Mesenchymal stem cell (in vitro differentiated cells and primary cell): ENCODE measurements at places on chromosomes 1 and 21.

DNA sequence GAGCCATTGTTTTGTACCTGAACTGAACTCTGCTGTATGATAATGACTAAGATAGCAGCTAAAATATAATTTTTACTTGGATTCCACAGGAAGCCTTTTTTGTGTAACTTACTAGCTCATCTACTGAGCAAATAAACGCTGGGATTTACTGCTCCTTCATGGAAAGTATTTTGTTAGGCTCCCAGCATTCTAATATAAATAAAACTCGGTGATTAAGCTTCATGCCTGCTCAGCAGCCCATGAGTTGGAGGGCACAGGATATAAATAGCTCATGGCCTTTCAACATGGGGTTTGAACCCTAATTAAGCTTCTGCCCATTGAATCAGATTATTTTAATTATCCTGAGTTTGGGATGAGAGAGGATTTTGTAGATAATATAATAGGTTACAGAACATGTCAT lies 180.0 kb downstream of the PCP4 start:
- no peaks in the 10 kb centered on the region for H3K36me3 ChIP-seq
- no peak overlapping the region for H3K4me3 ChIP-seq
- H3K4me1 ChIP-seq: no peaks in the 10 kb centered on the region
- no peak for DNase-seq
- H3K27me3 ChIP-seq: no peaks in the 10 kb centered on the region

DNA sequence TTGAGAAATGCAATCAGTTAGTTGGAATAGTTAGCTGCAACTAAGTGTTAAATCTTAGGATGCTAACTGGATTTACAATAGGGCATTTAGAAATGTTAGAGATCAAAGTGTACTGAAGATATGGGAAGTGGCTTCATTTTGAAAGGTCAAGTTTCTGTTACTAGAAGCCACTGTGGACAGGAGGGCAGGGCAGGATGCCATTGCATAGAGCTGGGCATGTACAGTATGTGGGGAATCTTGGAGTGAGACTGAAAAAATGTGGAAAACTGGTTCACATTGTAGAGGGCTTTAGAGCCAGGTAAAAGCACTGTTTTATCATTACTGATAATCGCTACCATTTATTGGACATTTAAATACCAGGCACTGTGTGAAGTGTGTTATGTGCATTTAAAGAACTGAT lies 31.0 kb downstream of the ARID1A start:
- H3K4me1 ChIP-seq: peaks cover 22% of the 10 kb centered on the region
- no peak overlapping the region for H3K27ac ChIP-seq
- no peak for DNase-seq
- H3K27me3 ChIP-seq: no peaks in the 10 kb centered on the region

DNA sequence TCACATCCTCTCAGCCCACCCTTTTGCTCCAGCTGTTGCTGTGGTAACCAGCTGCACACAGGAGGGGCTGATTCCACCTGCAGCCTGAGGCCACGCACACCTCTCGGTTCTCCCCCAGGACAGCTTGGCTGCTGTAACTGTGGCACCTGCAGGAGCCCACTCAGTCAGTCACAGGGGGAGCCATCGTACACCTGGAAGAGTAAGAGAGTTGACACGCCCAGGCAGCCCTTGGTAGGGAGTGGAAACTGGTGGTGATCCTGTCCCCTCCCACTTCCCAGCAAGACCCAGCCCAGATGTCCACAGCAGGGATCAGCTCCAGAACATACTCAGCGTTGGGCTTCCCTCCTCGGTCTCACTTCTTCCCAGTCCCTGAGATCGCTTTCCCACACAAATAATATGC lies 32.2 kb upstream of the BACE2 start:
- no peaks in the 10 kb centered on the region for H3K27me3 ChIP-seq
- no peak overlapping the region for H3K4me3 ChIP-seq
- peaks cover 2% of the 10 kb centered on the region for H3K4me1 ChIP-seq
- no peak for DNase-seq

DNA sequence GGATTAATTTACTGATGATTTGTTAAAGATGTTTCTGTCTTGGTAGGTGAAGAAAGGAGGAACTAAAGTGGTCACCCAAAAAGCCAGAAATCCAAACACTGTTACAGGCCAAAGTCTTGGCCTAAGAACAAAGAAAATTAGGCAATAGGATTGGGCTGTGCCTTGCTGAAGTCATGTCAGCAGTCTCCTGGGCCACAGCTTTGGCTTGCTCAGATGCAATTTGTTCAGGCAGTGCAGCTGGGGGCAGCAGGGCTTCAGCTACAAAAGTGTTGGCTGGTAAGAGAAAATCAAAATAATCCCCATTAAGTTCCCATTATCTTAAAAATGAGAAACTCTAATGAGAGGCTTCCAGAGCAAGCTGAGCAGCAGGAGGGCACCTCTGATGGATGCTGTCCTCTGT lies 14.0 kb upstream of the RAP1A start:
- no peak overlapping the region for H3K27ac ChIP-seq
- H3K36me3 ChIP-seq: no peaks in the 10 kb centered on the region
- H3K4me3 ChIP-seq: no peak overlapping the region
- H3K4me1 ChIP-seq: peaks cover 4% of the 10 kb centered on the region

DNA sequence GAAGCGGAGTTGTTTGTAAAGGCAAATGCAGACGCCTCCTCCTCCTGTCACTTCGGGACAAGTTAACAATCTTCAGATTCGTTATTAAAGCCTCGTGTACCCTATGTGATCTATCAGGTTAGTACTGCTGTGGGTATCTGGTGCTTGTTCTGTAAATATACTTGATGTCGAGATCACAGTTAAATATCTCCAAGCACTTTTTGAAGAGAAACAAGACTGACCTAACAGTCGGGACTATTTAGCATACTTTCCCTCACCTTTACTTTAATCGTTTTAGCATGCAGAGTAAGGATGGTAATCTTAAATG lies 710 bp downstream of the KLHL20 start:
- peaks cover 1% of the 10 kb centered on the region for H3K4me1 ChIP-seq
- no peaks in the 10 kb centered on the region for H3K27me3 ChIP-seq
- no peak for DNase-seq
- peak overlapping the region; percentile 82 for H3K4me3 ChIP-seq
- peaks cover 3% of the 10 kb centered on the region for H3K36me3 ChIP-seq
- H3K27ac ChIP-seq: peak overlapping the region; percentile 84

DNA sequence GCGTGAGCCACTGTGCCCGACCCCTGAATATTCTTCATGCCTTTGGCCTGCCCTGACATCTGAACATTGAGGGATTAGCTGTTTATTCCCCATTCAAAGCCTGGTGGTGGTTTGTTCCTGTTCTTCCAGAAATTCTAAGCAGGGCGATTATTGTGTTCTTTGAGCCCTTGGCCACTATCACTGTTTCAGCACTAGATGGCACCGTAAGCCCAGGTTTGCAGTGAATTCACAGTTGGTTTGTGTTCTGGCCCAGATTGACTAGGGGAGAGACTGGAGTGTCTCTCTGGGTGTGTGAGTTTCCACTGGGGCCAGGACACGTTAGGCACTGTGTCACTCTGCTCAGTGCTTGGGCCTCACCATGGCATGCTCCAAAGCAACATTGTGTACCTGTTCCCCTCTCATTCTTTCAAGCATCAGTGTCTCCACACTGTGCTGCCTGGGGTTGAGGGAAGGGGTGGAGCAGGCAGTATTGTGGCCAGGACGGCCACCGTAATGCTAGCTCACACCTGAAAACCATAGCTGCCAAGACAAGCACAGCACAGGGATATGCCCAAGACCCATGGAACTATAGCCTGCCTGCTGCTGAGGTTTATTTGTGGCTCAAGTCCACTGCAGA lies 52.7 kb downstream of the PKN2 start:
- no peaks in the 10 kb centered on the region for H3K27me3 ChIP-seq
- H3K27ac ChIP-seq: no peak overlapping the region
- no peak overlapping the region for H3K4me3 ChIP-seq
- peaks cover 4% of the 10 kb centered on the region for H3K4me1 ChIP-seq
- H3K36me3 ChIP-seq: peaks cover 4% of the 10 kb centered on the region

DNA sequence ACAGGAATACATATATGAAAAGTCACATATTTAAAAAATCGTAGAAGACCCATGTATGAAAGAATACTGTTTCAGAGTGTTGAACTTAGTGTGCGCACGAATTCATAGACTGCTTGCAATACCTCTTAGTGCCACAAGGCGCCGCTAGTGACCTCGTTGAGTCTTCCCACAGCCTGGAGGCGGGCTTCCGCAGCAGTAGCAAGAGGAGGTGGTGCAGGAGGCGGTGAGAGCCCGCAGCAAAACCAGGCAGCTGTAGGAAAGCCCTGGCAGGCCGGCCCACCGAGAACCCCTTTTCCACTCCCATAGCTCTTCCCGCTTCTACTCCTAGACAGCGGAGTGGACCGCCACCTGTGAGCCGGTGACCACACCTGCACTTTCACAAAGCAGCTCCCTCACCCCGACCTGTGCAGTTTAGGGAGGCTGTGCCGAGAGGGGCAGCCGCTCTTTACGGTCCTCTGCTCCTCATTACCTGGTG lies 23.5 kb downstream of the MTARC1 start:
- H3K27me3 ChIP-seq: peaks cover 18% of the 10 kb centered on the region
- H3K4me3 ChIP-seq: no peak overlapping the region
- H3K27ac ChIP-seq: no peak overlapping the region
- no peaks in the 10 kb centered on the region for H3K36me3 ChIP-seq
- H3K4me1 ChIP-seq: peaks cover 17% of the 10 kb centered on the region

DNA sequence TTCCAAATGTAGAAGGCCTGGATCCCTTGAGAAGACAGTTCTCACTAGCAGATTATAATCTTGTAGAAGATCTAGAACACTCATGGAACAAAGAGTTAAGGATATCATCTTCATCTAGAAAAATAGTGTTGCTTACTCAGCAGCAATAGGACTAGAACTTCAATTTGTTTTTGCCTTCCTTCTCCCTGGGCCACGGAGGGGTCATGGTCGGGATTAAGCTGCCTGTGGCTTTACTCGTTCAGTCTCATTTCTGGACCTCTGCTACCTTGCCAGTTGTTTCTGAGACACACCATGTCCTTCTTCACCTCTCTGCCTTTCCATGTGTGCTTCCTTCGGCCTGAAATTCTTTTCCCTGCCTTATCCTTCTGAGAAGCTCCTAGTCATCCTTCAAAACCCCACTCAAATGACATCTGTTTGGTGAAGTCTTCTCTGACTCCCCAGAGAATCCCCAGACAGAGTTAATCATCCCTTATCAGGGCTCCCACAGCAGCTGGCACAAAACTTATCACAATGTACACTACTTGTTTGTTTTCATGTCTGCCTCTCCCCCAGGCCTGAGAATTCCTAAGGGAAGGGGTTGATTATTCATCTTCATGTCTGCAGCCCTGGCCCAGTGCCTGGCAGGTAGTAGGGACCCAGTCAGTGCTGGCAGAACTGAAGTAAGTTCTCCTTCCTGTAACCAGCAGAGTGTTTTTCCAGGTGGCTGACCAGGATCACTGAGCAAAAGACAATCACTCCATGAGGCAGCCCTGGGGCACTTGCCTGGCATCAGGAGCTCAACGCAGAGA lies 15.5 kb upstream of the SNX27 start:
- peaks cover 8% of the 10 kb centered on the region for H3K4me1 ChIP-seq
- no peak overlapping the region for H3K4me3 ChIP-seq
- no peaks in the 10 kb centered on the region for H3K27me3 ChIP-seq
- H3K27ac ChIP-seq: peak overlapping the region; percentile 9
- peak; percentile 35 for DNase-seq

GRCh38 chr21:31612894-31613785 lies 46.4 kb upstream of the SOD1 start:
- DNase-seq: peak; percentile 2
- H3K4me1 ChIP-seq: peaks cover 7% of the 10 kb centered on the region
- H3K4me3 ChIP-seq: no peak overlapping the region
- no peaks in the 10 kb centered on the region for H3K36me3 ChIP-seq

GRCh38 chr1:9700340-9700739 lies 48.8 kb downstream of the PIK3CD start:
- peak; percentile 75 for DNase-seq
- peaks cover 30% of the 10 kb centered on the region for H3K4me1 ChIP-seq
- H3K27ac ChIP-seq: peak overlapping the region; percentile 86

DNA sequence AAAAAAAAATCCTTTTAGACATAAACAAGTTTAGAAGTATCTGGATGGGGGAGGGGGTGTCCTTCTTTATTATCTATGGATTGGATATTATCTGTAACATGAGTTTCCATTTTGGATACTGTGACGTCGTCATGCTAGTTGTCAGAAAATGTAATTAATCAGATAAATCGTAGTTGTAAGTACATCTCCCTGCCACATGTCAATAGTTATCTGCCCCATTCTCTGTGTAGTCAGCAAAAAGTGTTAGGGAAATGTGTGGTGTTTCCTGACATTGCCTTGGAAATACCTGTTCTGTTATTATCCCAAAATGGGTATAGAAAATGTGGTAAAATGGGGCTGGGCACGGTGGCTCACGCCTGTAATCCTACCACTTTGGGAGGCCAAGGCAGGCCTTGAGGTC lies 24.6 kb upstream of the SDE2 start:
- no peaks in the 10 kb centered on the region for H3K36me3 ChIP-seq
- DNase-seq: no peak
- H3K27ac ChIP-seq: no peak overlapping the region
- no peaks in the 10 kb centered on the region for H3K4me1 ChIP-seq
- H3K4me3 ChIP-seq: no peak overlapping the region

DNA sequence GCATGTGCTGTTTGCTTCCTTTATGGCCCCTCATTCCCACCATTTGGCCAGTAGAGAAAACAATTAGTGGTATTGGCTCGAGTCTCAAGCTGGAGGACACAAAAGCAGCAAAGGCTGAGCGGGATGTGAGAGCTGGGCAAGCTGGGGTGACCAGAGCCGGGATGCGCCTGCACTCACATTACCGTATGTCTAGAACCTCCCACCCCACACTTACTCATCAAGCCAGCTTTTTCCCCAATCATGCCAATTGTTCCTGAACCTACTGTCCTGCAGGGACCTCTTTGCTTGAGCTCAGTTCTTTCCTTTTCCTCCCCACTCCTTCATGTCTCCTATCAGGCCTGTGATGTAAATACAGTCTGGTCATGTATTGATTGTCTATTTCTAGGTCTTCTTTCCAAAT lies 45.9 kb downstream of the KIRREL1 start:
- no peak overlapping the region for H3K4me3 ChIP-seq
- no peaks in the 10 kb centered on the region for H3K27me3 ChIP-seq
- peak overlapping the region; percentile 84 for H3K27ac ChIP-seq
- peaks cover 3% of the 10 kb centered on the region for H3K36me3 ChIP-seq
- H3K4me1 ChIP-seq: peaks cover 41% of the 10 kb centered on the region
